ENCODE measurements at places on chromosomes 5 and 9. TPM values are rescaled to one million over a fixed set of nuclear protein-coding genes. Genes with fewer than 3 reads are reported as not detected.

Gene GADD45G
- total RNA-seq = 0.47 TPM

Gene LRRC19
- total RNA-seq = not detected

Gene BSPRY
- not detected for total RNA-seq

Gene TSSK1B
- 0.09 TPM for total RNA-seq

Gene PPP3R2
- not detected for total RNA-seq

Gene PCDHGA6
- total RNA-seq = 2.2 TPM

Gene AJM1
- total RNA-seq = 0.45 TPM

Gene ANKRD18B
- 0.94 TPM for total RNA-seq

Gene SCAI
- total RNA-seq = 3.5 TPM

Gene CDKN2A
- total RNA-seq = 14.0 TPM

Gene HMGCS1
- total RNA-seq = 20.7 TPM

Gene SLC36A2
- not detected for total RNA-seq

Gene PRRX2
- not detected for total RNA-seq

Gene SHROOM1
- total RNA-seq = 4.2 TPM

Gene SYNPO
- total RNA-seq = 10.0 TPM

Gene DOCK8
- 0.36 TPM for total RNA-seq
